ENCODE measurements at places on chromosomes 2 and 18.

DNA sequence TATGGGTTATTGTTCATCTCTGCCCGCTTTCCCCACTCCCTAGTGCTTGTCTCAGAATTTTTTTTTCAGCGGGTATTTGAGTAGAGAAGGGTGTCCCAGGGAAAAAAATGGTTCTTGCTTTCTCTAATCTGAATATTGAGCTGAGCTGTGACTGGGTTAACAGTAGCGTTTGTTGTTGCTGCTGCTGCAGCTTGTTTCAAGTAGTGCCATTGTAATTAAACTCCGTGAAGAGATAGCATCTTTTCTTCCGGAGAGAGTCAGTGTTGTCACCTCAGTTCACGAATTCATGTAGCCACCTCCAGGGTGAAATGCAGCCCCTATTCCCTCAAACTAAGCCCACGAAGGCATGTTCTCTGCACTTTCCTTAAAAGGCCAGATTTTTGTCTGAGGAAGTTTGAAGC is 1.5 kb upstream of the AAK1 start:
- no peak for DNase-seq

DNA sequence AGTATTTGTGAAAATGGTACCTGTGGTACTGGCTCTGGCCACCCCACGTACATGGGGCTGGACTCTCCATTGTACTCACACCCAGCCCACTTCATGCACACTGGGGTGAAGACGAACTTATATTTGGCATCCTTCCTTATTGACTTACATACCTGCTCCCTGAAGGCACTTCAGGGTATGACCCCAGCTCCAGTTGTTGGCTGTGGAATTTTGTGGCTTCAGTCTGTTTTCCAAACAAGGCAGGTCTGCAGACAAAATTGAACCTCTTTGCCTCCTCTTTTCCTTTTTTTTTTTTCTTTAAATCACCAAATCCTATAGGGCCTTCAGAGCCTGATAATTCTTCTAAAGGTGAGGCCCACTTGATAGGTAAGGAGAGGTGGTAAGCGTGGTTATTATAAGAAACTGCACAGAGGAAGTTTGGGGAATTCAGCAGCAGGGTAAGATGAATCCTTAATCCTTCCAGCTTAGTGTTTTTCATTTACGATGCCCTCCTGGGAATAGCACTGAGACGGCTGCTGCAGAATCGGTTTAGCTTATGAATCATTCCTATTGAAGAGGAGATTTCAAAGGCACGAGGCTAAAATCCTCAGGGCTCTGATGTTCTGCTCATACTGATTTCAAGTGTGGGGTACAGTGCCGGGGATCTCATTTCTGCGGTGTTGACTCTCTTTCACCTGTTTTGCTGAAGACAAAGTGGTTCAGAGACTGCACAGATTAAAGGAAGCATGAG is 55.2 kb downstream of the KIF5C start:
- DNase-seq: peak; percentile 17

DNA sequence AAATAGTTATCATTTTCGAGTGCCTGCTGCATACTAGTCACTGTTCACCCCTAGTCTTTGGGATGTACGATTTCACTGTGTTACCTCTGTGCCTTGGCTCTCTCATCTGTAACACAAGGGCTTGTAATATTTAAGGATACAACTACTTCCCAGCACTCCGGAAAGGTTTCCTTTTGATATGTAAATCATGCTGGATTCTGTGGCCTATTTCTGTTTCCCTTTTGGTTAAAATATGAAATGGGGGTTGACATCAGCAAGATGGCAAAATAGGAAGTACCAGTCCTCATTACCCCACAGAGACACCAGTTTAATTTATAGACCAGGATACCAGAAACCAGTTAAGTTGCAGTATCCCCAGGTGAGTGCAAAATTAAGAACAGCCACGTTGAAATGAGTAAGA is 23.5 kb downstream of the PSMG2 start:
- DNase-seq: no peak

DNA sequence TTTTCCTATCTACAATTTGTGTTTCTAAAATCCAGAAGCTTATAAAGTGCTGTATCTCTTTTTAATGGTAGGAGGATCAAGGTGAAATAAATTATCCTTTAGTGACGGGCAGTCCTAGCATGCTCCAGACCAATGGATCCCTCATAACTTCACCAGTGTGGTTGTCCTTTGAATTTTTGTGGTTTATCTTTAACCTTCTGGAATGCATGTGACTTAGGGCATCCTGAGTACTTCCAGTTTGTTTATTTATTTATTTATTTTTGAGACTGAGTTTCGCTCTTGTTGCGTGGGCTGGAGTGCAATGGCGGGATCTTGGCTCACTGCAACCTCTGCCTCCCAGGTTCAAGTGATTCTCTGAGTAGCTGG is 40.4 kb downstream of the NUP35 start:
- DNase-seq: no peak

DNA sequence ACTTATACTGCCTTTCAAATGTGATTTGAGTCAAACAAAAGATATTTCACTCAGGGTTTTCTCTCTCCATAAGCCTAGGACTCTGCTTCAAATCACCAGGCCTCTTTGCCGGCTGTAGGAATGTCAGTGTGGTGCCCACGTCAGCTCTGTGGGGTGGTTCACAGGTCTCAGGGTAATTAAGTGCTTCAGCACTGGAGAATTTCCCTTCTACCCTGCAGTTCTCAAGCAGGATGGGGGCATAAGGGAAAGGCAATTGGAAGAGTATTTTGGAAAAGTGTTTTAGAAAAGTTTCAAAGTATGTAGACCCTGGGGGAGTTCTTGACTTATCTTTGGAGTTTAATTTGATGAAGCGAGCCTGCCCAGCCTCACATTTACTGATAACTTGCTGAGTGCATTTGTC is 9.6 kb downstream of the CNGA3 start:
- DNase-seq: no peak

DNA sequence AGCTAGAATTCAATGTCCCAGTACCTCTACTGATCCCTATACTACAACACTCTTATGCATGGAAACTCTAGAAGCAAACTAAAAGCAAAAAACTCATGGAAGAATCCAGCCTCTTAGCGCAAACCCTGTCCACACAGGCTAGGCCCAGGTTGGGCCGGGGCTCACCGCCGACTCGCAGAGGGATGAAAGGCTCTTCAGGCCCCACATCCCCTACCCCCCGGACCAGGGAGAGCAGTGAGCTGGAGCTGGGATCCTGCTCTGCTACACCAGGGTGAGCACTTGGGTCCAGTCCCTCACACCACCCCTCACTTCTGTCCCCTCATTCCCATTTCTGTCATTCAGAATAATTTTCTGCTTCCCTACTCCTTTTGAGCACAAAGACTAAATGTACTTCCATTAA is 2.0 kb downstream of the OST4 start:
- DNase-seq: no peak

- no peak for DNase-seq
Observed at GRCh38 chr2:160952464-160953254, 207.6 kb upstream of the TANK start.

DNA sequence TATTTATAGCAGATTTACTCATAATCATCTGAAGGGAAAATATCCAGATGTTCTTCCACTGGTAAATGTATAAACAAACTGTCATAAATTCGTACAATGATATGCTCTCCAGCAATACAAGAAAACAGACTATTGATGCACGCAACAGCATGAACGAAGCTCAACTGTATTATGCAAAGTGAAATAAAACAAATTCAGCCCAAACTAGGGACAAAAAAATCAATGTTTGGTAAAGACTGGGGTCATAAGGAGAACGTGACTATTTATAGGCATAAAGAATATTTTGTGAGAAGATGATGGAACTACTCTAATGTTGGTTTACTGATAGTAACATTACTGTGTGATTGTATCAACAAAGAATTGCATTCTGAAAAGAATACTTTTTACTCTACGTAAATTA is 1276.7 kb upstream of the DDX18 start:
- no peak for DNase-seq

DNA sequence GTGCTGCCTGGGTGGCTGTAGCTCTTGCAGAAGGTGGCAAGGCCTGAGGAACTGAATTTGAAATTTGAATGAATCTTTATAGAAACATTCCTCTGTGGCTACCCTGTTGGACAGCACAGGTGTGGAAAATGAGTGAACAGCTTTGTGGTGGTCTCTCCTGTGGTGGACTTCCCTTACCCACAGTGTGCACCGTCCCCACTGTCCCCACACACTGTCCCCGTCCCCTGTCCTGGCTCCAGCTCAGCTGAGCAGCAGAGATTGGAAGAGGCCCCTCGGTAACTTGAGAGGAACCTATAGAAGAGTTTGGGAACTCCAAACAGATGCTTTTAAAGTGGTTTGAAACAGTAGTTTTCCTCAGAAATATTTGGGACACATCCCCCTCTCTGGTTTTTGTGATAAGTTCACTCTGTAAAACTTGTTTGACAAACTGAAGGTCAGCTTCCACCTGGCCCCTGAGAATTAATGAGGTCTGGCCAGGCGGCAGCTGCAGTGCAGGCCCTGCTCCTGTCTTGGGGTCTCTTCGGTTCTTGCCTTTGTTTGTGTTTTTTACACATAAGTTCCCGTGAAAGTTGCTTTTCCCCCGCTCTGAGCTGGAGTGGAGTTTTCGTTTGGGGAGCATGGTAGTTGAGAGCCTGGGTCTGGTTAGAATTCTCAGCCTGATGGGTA is 63.2 kb downstream of the ASAP2 start:
- DNase-seq: no peak

DNA sequence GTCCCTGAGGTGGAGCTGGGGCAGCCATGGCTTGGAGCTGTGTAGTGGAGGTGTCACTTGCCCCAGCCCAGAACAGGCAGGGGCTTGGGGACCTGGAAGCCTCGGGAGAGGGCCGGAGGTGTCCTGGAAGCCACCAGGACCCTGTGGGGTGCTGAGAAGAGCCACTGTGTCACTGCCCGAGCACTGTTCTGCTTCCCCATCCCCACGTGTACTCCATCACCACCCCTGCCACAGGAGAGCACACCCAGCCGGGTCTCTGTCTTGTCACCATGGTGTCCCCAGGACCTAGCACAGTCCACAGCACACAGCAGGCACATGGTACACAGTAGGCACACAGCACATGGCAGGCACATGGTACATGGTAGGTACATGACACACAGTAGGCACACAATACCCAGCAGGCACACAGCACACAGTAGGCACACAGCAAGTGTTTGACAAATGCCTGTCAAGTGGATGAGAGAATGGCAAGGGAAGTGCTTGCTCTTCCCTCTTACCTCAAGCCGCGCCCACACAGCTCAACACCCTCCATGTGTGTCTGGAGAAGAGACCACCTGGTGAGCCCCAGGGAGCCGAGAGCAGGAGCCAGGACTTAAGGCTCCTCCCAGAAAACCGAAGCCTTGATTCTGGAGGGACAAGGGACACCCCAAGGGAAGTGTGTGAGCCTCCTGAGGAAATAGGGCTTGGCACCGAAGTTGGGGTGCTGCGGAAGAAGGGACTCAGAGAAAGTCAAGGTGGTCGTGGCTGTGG is 13.3 kb downstream of the MBP start:
- no peak for DNase-seq

DNA sequence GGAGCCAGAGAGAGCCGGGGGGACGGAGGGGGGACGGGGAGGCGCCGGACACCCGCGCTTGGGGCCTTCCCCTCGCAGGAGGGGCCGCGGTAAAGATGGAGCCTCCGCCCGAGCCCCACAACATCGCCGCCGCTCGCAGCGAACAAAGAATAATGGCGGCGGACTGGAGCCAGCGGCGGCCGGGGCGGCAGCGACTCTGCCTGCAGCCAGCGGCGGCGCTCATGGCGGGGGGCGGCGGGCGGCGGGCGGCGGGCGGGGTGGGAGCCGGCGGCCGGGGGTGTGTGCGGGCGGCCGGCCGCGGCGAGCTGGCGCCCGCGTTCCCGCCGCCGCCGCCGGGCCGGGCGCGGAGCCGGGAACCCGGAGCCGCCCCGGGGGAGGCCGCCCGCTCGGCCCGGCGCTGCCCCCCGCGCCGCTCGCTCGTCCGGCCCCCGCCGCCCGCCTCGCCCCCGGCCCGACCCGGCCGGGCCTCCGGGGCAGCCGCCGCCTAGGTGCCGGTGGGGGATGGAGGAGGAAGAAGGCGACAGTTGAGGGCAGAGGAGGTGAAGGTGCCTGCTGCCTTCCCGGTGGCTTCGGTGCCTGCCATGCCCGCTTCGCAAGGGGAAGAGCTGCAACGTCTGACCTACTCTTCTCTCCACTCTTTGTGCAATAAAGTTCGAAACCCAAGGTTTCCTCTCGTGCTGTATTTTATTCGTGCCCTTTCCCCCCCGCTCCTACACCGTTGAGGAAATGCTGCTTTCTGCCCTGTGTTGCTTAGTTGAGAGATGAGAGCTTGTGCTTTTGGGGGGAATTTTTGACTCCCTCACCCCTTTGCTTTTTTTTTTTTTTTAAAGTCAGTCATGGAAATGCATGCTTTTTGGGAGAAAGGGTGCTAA is 634 bp downstream of the CREB1 start:
- DNase-seq: no peak

DNA sequence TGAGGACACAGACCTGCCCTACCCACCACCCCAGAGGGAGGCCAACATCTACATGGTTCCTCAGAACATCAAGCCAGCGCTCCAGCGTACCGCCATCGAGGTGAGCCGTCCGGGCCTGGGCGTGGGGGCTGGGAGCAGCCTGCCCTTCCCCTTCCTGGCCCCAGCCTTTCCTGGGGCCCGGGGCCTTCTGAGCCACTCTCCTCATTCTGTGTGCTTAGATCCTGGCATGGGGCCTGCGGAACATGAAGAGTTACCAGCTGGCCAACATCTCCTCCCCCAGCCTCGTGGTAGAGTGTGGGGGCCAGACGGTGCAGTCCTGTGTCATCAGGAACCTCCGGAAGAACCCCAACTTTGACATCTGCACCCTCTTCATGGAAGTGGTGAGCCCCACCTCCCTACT is 157.9 kb downstream of the DYSF start:
- no peak for DNase-seq

- DNase-seq: no peak
Observed at GRCh38 chr2:61988462-61989366, 83.2 kb downstream of the COMMD1 start.

- no peak for DNase-seq
Observed at GRCh38 chr2:18825838-18826237, 236.5 kb upstream of the NT5C1B start.

DNA sequence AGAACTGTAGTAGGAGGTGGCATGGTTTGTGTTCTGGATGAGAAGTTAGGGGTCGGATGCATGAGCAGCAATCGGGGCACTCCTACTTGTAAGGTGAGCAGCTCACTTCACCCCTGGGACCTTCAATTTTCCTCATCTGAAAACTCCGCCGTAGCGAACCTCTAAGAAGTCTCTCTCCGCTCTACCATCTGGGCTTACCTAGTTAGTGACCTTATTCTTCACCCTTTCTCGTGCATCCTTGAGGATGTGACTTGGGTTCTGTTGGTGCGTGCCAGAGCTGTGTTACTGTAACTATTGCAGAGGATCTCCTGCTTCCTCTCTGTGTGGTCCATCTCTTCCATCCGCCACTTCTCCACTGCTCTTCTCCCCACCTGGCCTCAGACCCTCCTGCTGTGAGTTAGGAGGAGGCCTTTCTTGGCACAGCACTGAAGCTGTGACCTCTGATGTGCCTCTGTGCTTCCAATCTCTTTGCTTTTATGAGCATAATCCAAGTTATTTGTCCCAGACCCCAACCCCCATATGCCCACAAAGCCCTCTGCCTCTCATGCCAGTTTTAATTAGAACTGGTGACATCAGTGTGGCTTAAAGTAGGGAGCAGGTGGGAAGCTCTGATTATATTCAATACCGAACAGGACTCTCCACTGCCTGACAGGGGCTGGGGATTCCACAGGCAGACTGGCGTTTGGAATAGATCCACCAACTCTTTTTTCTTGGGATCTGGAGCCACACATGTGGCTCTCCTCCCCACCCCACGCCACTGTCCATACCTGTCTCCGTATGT is 178.4 kb downstream of the BCL2 start:
- no peak for DNase-seq

GRCh38 chr2:850429-850828 is 100.2 kb upstream of the SNTG2 start:
- DNase-seq: no peak

Data from fibroblast of skin of left biceps (primary cell).